ENCODE measurements at places on chromosomes 2 and 18. TPM values are rescaled to one million over a fixed set of nuclear protein-coding genes. Genes with fewer than 3 reads are reported as not detected.

PKDCC gene
- polyA plus RNA-seq: 1.2 TPM

TFCP2L1 gene
- not detected for polyA plus RNA-seq

MFSD6 gene
- polyA plus RNA-seq: 4.2 TPM

GLI2 gene
- polyA plus RNA-seq: 9.0 TPM

LRRC30 gene
- polyA plus RNA-seq: not detected

SYT4 gene
- polyA plus RNA-seq: not detected

KIAA2012 gene
- polyA plus RNA-seq: 0.13 TPM

NABP1 gene
- 148 TPM for polyA plus RNA-seq

All from GM23248 (cell line).